Right lobe of liver (tissue), 6 donors: ENCODE measurements at places on chromosomes 5 and 9.
A peak's percentile ranks its signal among the peaks of the same experiment; 100 is the strongest.

- DNase-seq: no peak
- no peaks in the 10 kb centered on the region for H3K36me3 ChIP-seq
- H3K4me1 ChIP-seq: no peaks in the 10 kb centered on the region
- no peak overlapping the region for H3K27ac ChIP-seq
- no peaks in the 10 kb centered on the region for H3K27me3 ChIP-seq
These were observed 102.2 kb downstream of the KLF4 start for GRCh38 chr9:107387409-107387808.

- no peaks in the 10 kb centered on the region for H3K27me3 ChIP-seq
- no peak overlapping the region for H3K4me3 ChIP-seq
- H3K27ac ChIP-seq: no peak overlapping the region
These were observed 41.8 kb upstream of the FGF1 start for GRCh38 chr5:142727735-142728047.

DNA sequence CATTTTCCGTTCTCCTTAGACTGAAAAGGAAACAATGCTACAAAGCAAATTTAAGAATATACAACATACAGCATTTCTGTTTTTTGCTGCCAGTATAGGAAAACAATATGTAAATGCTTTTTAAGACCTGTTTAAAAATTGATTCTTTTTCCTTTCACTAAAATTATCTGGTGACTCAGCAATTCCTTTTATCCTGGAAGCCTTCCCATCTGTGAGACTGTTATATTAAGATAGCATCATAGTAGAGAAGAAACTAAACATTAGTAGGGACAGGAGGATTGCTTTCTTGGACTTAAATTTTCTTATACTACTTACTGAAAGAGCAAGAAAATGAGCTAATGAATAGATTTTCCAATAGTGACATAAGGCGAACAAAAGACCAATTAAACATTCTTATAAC, 30.0 kb upstream of the GPR21 start:
- H3K27me3 ChIP-seq: no peaks in the 10 kb centered on the region
- no peaks in the 10 kb centered on the region for H3K36me3 ChIP-seq
- peak overlapping the region; percentile 41 for H3K27ac ChIP-seq
- DNase-seq: no peak

GRCh38 chr5:4924577-4924976, 215.6 kb upstream of the ADAMTS16 start:
- H3K4me1 ChIP-seq: no peaks in the 10 kb centered on the region
- no peak overlapping the region for H3K4me3 ChIP-seq
- H3K36me3 ChIP-seq: no peaks in the 10 kb centered on the region
- H3K27ac ChIP-seq: no peak overlapping the region

- H3K4me3 ChIP-seq: no peak overlapping the region
- H3K27ac ChIP-seq: no peak overlapping the region
- no peak for DNase-seq
- no peaks in the 10 kb centered on the region for H3K27me3 ChIP-seq
These were observed 13.9 kb upstream of the KIF12 start for GRCh38 chr9:114112778-114113584.

- no peaks in the 10 kb centered on the region for H3K36me3 ChIP-seq
- DNase-seq: peak; percentile 17
- no peaks in the 10 kb centered on the region for H3K27me3 ChIP-seq
- peaks cover 3% of the 10 kb centered on the region for H3K4me1 ChIP-seq
- H3K4me3 ChIP-seq: no peak overlapping the region
These were observed 373.6 kb downstream of the ADGRV1 start for GRCh38 chr5:90932052-90932699.

GRCh38 chr5:37842048-37842447, 2.2 kb upstream of the GDNF start:
- H3K27me3 ChIP-seq: peaks cover 8% of the 10 kb centered on the region
- no peaks in the 10 kb centered on the region for H3K4me1 ChIP-seq
- H3K36me3 ChIP-seq: no peaks in the 10 kb centered on the region
- no peak overlapping the region for H3K4me3 ChIP-seq

GRCh38 chr9:27198190-27198589, 89.2 kb downstream of the TEK start:
- H3K36me3 ChIP-seq: no peaks in the 10 kb centered on the region
- no peak for DNase-seq
- no peaks in the 10 kb centered on the region for H3K27me3 ChIP-seq
- no peaks in the 10 kb centered on the region for H3K4me1 ChIP-seq
- H3K4me3 ChIP-seq: no peak overlapping the region

GRCh38 chr9:126287166-126287866, 39.3 kb upstream of the MVB12B start:
- DNase-seq: no peak
- no peaks in the 10 kb centered on the region for H3K27me3 ChIP-seq
- H3K36me3 ChIP-seq: no peaks in the 10 kb centered on the region
- no peak overlapping the region for H3K27ac ChIP-seq
- H3K4me1 ChIP-seq: no peaks in the 10 kb centered on the region
- no peak overlapping the region for H3K4me3 ChIP-seq

GRCh38 chr5:117519957-117520500, 945.4 kb upstream of the SEMA6A start:
- H3K4me1 ChIP-seq: no peaks in the 10 kb centered on the region
- no peak for DNase-seq
- no peaks in the 10 kb centered on the region for H3K27me3 ChIP-seq

DNA sequence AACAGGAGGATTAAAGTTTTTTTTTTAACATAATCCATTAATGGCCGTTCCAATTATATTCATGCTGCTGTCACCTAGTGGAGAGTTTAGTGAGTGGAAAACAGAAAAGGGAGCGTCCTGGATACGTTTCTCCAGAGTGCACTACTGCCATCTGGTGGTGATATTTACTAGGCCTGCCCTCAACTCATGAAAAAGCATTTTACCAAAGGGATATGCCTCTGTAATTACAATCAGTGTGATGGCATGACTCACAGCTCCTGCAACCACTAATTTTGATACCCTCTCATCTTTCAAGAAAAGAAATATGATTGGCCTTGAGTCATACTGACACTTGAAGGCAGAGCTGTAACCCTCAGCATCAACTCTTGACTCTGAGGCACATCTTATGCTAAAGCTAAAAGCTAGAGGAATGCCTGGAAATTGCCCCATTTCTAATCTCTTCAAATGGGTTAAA, 20.1 kb downstream of the MINAR2 start:
- no peaks in the 10 kb centered on the region for H3K27me3 ChIP-seq
- H3K27ac ChIP-seq: no peak overlapping the region
- H3K4me3 ChIP-seq: no peak overlapping the region
- peak; percentile 62 for DNase-seq

- H3K27me3 ChIP-seq: no peaks in the 10 kb centered on the region
- H3K4me3 ChIP-seq: no peak overlapping the region
- no peak for DNase-seq
- no peaks in the 10 kb centered on the region for H3K36me3 ChIP-seq
These were observed 186.4 kb upstream of the MRPS30 start for GRCh38 chr5:44622331-44622730.

GRCh38 chr9:18438300-18438925, 35.5 kb upstream of the ADAMTSL1 start:
- peak overlapping the region; percentile 50 for H3K4me3 ChIP-seq
- DNase-seq: peak; percentile 54
- no peaks in the 10 kb centered on the region for H3K27me3 ChIP-seq
- H3K36me3 ChIP-seq: no peaks in the 10 kb centered on the region

GRCh38 chr5:124162767-124163532, 583.5 kb downstream of the ZNF608 start:
- no peaks in the 10 kb centered on the region for H3K36me3 ChIP-seq
- H3K27ac ChIP-seq: no peak overlapping the region
- DNase-seq: no peak
- H3K27me3 ChIP-seq: no peaks in the 10 kb centered on the region
- no peaks in the 10 kb centered on the region for H3K4me1 ChIP-seq

GRCh38 chr5:428754-429452, 14.1 kb upstream of the EXOC3 start:
- H3K36me3 ChIP-seq: no peaks in the 10 kb centered on the region
- no peak overlapping the region for H3K27ac ChIP-seq
- no peaks in the 10 kb centered on the region for H3K4me1 ChIP-seq
- no peak for DNase-seq

DNA sequence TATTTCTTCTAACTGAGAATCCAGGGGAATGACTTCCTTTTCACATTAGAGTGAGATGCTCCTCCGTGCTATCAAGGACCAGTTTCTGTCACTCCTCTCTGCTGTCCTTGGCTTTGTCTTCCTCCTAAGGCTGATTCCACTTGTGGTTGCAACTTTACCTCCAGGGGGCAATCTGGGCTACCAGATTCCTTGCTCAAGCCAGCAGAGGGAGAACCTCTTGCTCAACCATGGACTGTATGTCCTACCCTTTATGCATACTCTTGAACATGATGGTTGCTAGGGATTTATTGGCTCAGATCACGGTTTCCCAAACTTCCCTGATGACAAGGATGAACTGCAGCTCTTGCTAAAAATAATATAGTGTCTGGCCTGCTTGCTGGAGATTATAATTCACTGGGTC, 24.0 kb downstream of the NNT start:
- H3K36me3 ChIP-seq: peaks cover 6% of the 10 kb centered on the region
- H3K27ac ChIP-seq: no peak overlapping the region
- no peaks in the 10 kb centered on the region for H3K4me1 ChIP-seq
- no peak for DNase-seq
- no peaks in the 10 kb centered on the region for H3K27me3 ChIP-seq

DNA sequence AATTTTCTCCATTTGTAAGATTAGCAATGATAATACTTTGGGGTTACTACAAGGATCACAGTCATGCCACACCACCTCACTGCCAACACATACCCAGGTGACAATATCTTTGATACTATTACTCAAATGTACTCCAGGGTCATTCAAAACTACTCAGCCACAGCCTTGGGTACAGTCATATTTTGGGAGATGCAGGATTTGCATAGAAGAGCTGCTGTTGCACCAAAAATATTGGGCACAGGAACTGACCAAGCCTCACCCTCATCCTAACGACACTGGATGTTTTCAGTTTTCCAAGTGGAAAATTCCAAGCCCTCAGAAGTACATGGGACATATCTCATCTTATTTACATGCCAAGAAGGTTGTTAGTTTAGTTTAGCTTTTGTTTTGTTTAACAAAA, 120.9 kb upstream of the C6 start:
- no peaks in the 10 kb centered on the region for H3K27me3 ChIP-seq
- no peaks in the 10 kb centered on the region for H3K36me3 ChIP-seq
- no peak overlapping the region for H3K4me3 ChIP-seq
- H3K27ac ChIP-seq: no peak overlapping the region

GRCh38 chr5:106680330-106680729, 990.4 kb downstream of the EFNA5 start:
- H3K36me3 ChIP-seq: no peaks in the 10 kb centered on the region
- no peak overlapping the region for H3K27ac ChIP-seq
- no peaks in the 10 kb centered on the region for H3K27me3 ChIP-seq
- no peak for DNase-seq

DNA sequence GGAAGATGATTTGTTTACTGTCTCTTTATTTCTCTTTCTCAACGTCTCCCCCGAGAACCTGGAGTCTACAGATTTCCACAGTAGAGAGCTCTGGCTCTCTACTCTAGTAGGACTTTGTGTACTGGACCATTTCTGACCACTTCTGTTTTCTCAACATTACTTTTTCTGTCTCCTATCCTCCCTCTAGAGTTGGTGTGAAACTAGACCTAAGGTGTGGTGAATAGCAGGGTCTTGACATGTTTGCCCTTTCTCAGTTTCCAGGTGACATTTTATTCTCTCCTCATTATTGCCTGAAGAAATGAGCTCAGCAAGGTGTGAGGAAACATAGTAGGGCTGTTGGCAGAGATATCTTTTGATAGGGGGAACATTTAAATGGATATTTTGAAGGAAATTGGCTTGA, 62.1 kb upstream of the IL6ST start:
- no peak for DNase-seq
- no peaks in the 10 kb centered on the region for H3K36me3 ChIP-seq

GRCh38 chr9:2307480-2307879, 292.3 kb downstream of the SMARCA2 start:
- H3K36me3 ChIP-seq: no peaks in the 10 kb centered on the region
- DNase-seq: no peak

- H3K27me3 ChIP-seq: no peaks in the 10 kb centered on the region
- no peaks in the 10 kb centered on the region for H3K36me3 ChIP-seq
These were observed 53.1 kb downstream of the C7 start for GRCh38 chr5:40962207-40962955.

DNA sequence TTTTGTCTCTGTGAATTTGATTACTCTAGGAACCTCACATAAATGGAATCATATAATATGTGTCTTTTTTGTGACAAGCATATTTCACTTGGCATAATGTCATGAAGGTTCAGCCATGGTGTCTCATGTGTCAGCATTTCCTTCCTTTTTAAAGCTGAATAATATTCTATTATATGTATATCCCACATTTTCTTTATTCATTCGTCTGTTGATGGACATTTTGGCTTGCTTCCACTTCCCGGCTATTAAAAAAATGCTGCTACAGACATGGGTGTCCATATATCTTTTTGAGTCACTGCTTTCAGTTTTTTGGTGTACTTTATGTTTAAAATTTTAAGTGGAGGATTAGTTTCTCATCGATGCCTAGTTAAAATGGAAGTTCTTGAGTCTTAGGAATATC, 59.8 kb upstream of the C5orf63 start:
- H3K27ac ChIP-seq: no peak overlapping the region
- DNase-seq: no peak
- no peaks in the 10 kb centered on the region for H3K4me1 ChIP-seq
- no peaks in the 10 kb centered on the region for H3K36me3 ChIP-seq

GRCh38 chr9:6827439-6828145, 69.8 kb downstream of the KDM4C start:
- H3K36me3 ChIP-seq: no peaks in the 10 kb centered on the region
- H3K27me3 ChIP-seq: no peaks in the 10 kb centered on the region
- DNase-seq: no peak
- H3K27ac ChIP-seq: no peak overlapping the region
- no peak overlapping the region for H3K4me3 ChIP-seq

GRCh38 chr9:125600194-125600593, 106.8 kb downstream of the MAPKAP1 start:
- H3K4me1 ChIP-seq: peaks cover 20% of the 10 kb centered on the region
- DNase-seq: peak; percentile 71
- no peak overlapping the region for H3K4me3 ChIP-seq
- H3K27ac ChIP-seq: peak overlapping the region; percentile 62
- H3K27me3 ChIP-seq: no peaks in the 10 kb centered on the region
- H3K36me3 ChIP-seq: no peaks in the 10 kb centered on the region

GRCh38 chr9:100856238-100856637, 172.3 kb upstream of the PLPPR1 start:
- no peak overlapping the region for H3K4me3 ChIP-seq
- no peak for DNase-seq
- H3K4me1 ChIP-seq: no peaks in the 10 kb centered on the region

GRCh38 chr5:138844125-138844461, 31.0 kb downstream of the LRRTM2 start:
- H3K27me3 ChIP-seq: no peaks in the 10 kb centered on the region
- H3K4me1 ChIP-seq: no peaks in the 10 kb centered on the region
- DNase-seq: no peak
- H3K4me3 ChIP-seq: no peak overlapping the region
